ENCODE measurements at places on chromosomes 1 and 21.

DNA sequence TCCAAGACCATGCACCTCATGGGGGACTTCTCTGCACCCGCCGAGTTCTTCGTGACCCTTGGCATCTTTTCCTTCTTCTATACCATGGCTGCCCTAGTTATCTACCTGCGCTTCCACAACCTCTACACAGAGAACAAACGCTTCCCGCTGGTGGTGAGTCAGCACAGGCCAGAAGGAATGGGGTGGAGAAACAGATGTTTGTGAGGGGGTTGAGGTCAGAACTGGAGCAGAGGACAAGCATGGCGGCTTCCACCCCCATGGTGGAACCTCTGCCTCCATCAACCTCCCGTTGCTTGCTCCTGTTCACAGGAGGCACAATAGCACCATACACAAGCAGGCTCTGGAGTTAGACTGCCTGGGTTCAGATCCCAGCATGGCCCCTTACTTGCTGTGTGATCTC lies 6.9 kb upstream of the ATXN7L2 start:
- DNase-seq = no peak

GRCh38 chr1:2248127-2248826 lies 20.2 kb downstream of the SKI start:
- DNase-seq = no peak

GRCh38 chr1:153566414-153567371 lies 1.0 kb upstream of the S100A2 start:
- DNase-seq = peak; percentile 91

DNA sequence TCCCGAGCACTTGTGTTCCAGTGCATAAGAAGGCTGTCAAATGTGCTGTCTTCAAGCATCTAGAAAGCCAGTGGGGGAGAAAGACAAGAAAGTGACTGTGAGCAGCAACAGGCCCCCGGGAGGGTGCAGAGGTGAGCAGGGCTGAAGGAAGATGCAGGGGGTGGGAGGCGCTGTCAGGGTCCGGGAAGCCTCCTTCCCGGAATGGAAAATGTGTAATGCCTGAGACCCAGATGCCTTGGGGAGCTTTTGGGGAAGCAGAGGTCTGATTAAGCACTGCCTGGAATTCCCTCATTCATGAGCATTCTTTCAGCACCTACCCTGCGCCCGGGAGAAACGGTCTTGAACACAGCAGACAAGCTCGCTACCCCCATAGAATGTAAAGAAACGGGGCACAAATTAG lies 1.3 kb downstream of the NPHP4 start:
- no peak for DNase-seq

GRCh38 chr1:17878837-17879236 lies 123.7 kb downstream of the ACTL8 start:
- DNase-seq = no peak

GRCh38 chr1:165824269-165824643 lies 3.2 kb upstream of the UCK2 start:
- no peak for DNase-seq

- peak; percentile 39 for DNase-seq
Observed at GRCh38 chr1:19762175-19762779, 37.4 kb downstream of the TMCO4 start.

GRCh38 chr1:115728341-115728740 lies 40.2 kb downstream of the CASQ2 start:
- DNase-seq = no peak

- no peak for DNase-seq
Observed at GRCh38 chr1:153478692-153479618, 18.5 kb upstream of the S100A7 start.

- DNase-seq = no peak
Observed at GRCh38 chr1:158924677-158925076, 6.7 kb upstream of the PYHIN1 start.

GRCh38 chr21:15682186-15682895 lies 47.4 kb upstream of the USP25 start:
- no peak for DNase-seq

- no peak for DNase-seq
Observed at GRCh38 chr1:7670334-7671145, 100.6 kb upstream of the VAMP3 start.

GRCh38 chr21:42092771-42093170 lies 21.7 kb downstream of the UMODL1 start:
- DNase-seq = no peak

DNA sequence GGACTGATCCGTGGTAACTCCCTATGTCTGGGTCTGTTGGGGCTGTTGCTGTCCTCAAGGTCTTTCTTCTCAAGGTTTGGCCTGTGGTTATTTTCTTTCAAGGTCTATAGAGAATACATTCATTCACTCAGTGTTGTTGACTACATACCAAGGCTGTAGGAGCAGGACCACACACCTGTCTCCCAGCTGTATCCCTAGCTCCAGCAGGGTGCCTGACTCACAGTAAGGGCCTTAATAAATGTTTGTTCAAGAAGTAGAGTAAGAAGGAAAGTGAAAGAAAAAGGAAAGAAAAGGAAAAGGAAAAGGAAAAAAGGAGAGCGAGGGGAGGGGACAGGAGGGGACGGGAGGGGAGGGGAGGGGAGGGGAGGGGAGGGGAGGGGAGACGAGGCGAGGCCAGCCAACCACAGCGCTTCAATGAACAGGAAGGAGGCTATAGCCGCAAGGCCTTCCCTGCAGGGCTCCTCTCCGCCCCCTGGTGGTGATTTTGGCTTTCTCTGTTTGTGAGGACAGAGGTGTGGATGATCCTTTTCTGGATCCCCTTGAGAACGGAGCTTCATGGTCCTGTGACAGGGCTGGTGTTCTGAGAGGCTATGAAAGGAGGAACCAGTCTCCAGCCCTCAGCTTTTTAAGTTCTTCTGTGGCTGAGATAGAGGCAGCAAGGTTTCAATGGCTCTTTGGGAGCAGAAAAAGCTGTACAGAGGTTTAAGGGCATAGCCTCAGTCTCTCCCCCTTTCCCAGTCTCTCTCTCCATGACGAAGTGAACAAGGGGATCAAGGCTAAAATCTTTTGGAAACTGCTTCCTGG lies 30.6 kb upstream of the LCE5A start:
- peak; percentile 70 for DNase-seq

DNA sequence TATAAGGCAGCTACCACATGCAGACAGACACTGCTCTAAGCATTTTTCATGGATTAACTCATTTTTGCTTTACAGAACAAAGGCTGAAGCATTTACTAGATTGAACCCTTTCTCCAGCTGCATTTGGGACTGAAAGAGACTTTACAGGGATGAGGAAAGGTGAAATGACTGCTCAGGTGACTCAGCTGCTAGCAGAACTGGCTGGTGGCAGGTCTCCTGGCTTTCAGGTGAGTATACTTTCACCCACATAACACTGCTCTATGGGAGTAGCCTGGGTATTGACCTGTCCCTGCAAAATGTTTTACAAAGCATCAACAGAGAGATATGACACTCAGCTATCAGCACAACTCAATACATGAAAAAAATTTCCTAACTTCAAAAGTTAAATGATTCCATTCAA lies 2.6 kb upstream of the CCDC185 start:
- DNase-seq = no peak

GRCh38 chr1:230797942-230798365 lies 50.8 kb downstream of the CAPN9 start:
- no peak for DNase-seq

DNA sequence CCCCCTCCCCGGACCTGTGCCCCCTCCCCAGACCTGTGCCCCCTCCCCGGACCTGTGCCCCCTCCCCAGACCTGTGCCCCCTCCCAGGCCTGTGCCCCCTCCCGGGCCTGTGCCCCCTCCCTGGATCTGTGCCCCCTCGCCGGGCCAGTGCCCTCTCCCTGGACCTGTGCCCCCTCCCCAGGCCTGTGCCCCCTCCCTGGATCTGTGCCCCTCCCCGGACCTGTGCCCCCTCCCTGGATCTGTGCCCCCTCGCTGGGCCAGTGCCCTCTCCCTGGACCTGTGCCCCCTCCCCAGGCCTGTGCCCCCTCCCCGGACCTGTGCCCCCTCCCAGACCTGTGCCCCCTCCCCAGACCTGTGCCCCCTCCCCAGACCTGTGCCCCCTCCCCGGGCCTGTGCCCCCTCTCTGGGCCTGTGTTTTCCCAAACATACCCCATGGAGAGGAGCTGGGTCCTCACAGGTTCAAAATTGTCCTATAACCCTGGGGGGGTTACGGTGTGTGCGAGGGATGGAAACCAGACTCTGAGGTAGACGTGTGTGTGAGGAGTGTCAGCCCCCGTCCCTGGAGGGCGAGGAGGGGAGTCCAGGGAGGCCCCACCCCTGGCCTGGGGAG lies 47.6 kb upstream of the POFUT2 start:
- DNase-seq = no peak

DNA sequence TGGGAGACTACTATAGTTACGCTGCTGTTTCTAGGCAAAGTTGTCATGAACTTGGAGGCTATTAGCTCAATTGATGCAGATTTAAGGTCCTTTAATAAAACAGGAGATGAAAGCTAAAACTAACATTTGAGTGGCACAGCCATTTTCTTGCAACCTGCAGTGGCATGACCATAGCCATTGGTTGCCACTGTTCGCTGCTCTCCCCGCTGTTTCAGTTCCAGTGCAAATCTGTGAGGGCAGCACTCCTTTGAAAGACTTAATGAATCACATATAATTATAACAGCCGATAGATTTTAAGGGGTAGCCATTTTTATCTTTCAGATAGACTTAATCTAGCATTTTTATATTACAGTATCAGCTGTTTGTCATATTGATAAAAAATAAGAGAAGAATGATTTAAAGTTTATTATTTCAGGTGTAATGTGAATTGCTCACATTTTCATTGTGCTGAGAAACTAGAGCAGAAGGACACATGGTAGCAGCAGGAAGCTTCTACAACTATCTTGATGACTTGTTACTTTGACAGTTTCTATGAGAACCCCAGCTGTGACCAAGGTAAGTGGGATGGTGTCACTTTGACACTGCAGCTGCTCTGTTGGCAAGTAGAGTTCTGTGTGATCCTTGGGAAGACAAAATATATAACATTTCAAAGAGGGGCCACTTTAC lies 203.7 kb downstream of the PLA2G4A start:
- DNase-seq = no peak

GRCh38 chr1:152108882-152109222 lies 6.4 kb downstream of the TCHH start:
- DNase-seq = no peak

DNA sequence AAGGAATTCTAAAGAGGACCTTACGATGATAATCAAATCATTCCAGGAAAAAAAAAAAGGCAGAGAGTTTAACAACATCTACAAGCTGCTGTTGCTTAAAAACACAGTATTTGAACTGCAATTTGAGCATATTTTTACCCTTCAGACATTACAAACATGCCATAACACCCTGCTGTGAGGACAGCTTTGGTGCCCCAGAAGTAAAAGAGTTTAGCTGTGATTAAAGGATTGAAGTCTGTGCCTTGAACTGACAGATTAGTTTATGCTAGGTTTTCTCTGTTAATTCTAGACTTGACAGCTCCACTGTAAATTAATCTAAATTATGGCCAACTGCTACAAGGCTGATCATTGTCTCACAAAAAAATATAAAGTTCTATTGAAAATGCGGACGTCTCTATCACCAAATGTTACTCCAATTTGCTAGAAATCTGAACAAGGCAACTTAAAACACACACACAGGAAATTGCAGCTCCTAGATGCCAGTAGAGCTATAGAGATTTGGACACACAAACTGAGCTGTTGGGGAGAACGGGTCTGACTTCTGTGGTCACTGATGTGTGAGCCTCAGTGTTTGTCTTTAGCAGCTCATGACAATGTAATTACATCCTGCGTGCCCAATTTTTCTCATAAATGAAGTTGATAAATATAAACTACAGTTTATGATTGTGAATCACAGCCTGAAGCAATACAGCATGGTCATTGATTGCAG lies 217.9 kb downstream of the NTNG1 start:
- DNase-seq = no peak

DNA sequence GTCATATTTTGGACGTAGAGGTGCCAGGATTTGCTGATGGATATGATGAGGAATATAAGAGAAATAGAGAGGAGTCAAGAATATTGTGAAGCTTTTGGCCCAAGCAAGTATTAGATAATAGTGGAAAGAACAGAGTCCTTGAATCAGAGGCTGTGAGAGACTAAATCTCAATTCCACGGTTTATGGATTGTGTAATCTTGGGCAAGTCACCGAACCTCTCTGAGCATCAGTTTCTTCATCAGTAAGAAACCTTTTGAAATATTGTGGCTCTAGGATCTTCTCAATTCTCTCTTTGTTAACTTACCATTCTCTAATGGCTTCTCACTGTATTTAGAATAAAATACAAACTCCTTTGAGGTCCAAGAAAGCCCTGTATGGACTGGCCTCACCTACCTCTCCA lies 77.6 kb downstream of the RPS6KA1 start:
- no peak for DNase-seq

DNA sequence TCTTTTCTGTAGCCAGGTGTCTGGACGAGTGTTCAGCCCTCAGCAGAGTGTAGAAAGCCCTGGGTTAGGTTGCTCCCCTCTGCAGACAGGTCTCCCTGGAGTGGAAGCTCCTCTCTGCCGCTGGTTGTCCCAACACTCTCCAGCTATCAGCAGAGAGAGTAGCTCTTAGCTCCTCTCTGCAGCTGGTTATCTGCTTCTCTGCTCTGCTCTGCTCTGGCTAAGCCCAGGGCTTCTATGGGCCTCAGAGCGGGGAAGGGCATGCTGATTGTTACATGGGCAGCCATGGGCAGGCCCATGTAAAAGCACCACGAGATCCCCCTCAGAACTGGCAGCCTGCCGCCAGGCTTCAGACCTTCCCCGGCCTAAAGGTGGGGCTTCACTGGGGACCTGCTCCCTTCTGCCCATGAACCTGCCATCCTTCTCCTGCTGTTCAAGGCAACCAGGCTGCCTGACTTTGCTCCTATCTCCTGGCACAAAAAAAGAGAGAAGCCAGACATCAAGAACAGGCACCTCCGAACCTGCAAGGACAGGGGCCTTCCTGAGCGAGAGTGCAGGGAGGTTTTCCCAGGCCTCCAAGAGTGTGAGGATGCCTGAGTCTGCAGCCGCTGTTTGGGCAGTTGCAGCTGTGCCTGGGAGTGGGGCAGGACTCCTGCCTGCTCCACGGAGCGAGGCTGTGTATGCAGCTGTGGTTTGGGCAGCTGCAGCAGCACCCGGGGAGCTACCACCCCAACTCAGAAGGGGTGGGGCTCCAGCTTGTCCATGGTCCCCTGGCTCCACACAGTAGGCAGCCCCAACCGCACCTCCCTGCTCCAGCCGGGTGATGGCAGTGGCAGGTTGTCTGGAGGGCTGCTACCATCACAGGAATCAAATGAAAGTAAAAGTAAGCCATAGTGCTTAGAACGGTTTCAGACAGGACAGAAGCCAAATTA lies 973.7 kb downstream of the LTN1 start:
- DNase-seq = no peak

- DNase-seq = no peak
Observed at GRCh38 chr1:54225378-54225777, 25.4 kb downstream of the MRPL37 start.

GRCh38 chr1:196933531-196934189 lies 9.9 kb upstream of the CFHR2 start:
- no peak for DNase-seq

DNA sequence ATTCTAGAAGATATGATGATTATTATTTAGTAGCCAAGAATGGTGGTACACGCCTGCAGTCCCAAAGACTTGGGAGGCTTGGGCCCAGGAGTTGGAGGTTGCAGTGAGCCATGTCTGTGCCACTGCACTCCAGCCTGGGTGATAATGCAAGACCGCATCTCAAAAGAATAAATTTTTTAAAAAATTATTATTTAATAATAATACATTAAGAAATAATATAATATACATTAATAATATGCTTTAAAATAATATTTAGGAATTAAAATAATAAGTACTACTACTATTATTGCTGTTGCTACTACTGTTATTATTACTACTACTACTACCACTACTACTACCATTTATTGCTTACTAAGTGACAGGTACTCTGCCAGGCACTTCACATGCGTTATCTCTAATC lies 27.2 kb downstream of the CCDC30 start:
- no peak for DNase-seq

- no peak for DNase-seq
Observed at GRCh38 chr1:107623431-107623830, 341.5 kb downstream of the VAV3 start.

GRCh38 chr1:28740118-28740517 lies 3.4 kb downstream of the YTHDF2 start:
- no peak for DNase-seq

Measured in stimulated activated CD4-positive, alpha-beta T cell treated with anti-CD3 and anti-CD28 coated beads, Interleukin-4, amount 100 ng/mL, for 24 hours (primary cell).